Right ventricle myocardium superior (tissue), 1 donor: ENCODE measurements at places on chromosomes 7 and 10.

GRCh38 chr7:116708861-116709260 lies 36.9 kb downstream of the MET start:
- DNase-seq = no peak

DNA sequence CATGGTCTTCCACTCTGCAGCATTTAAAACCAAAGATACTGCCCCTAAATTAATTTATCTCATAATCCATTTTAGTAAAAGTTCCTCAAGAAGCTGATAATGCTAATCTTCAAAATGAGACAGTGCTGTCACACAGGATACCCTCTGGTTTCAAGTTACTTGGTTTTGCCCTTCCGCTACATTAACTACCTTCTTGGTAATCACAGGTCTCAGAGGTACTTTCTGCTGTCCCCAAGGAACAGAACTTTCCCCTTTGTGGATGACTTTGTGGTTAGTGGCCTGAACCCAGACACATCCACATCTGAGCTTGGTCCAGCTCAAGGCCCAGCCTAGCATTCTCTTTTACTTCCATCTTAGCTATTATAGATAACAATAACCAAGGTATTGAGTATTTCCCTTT lies 88.8 kb upstream of the TMEM26 start:
- no peak for DNase-seq

- DNase-seq = no peak
Observed at GRCh38 chr10:32481606-32482005, 35.7 kb downstream of the CCDC7 start.

- no peak for DNase-seq
Observed at GRCh38 chr10:117804470-117805011, 242.2 kb downstream of the RAB11FIP2 start.
